Fibroblast of mammary gland (primary cell): ENCODE measurements at places on chromosomes 2 and 18.

DNA sequence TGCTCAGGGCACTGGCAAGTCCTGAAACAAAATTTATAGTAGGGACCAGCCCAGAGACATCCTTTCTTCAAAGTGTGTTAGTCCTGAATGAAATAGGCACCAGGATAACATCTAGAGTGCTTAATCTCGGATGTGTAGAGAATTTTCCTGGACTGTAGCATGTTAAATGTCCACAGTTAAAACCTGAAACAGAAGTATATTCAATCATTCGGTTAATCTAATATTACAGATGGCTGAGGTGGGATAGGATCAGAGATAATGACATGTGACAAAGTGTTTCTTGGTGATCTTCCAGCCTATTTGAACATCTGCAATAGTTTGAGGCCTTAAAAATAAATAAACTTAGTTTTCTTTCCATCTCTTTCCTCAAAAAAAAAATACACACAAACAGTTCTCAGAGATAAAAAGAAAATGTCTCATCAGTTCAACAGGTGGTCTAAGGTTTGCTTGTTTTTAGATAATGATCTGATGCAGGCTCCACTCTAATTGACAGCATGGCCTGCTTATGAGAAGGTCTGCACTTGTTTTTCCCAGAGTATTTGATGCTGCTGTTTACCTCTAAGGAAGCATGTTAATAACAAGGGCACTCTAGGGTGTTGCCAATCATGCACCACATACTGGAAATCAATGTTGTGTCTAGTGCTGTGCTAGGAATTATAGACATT lies 25.9 kb downstream of the CNTNAP5 start:
- DNase-seq = no peak

DNA sequence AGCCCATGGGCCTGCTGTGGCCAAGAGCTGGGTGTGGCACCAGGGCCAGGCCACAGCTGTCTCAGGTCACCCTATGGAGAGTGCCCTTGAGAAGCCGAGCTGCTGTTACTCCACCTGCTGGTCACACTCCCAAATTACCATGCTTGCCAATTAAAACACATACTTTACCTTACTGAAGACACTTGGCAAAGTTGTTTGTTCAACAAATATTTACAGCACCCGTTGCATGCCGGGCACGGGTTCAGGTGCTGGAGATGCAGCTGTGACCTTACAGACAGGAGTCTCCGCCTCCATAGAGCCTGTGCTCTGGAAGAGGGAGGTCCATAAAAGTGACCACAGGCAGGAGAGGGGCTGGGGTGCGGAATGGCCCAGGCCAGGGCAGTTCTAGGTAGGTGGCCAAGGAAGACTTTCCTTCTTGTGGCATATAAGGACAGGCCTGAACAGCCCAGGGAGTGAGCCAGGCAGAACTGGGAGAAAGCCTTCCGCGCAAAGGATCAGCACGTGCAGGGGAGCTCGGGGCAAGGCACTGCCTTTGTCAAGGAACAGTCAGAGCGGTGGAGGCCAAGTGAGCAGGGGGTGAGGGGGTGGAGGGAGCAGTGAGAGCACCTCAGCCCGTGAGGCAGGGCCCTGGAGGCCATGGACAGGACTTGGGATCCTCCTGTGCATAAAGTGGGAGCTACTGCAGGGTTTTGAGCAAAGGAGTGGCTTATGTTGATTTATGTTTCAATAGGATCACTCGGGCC lies 23.6 kb upstream of the RBM44 start:
- peak; percentile 58 for DNase-seq

GRCh38 chr2:7375901-7376300 lies 458.7 kb downstream of the RNF144A start:
- no peak for DNase-seq

DNA sequence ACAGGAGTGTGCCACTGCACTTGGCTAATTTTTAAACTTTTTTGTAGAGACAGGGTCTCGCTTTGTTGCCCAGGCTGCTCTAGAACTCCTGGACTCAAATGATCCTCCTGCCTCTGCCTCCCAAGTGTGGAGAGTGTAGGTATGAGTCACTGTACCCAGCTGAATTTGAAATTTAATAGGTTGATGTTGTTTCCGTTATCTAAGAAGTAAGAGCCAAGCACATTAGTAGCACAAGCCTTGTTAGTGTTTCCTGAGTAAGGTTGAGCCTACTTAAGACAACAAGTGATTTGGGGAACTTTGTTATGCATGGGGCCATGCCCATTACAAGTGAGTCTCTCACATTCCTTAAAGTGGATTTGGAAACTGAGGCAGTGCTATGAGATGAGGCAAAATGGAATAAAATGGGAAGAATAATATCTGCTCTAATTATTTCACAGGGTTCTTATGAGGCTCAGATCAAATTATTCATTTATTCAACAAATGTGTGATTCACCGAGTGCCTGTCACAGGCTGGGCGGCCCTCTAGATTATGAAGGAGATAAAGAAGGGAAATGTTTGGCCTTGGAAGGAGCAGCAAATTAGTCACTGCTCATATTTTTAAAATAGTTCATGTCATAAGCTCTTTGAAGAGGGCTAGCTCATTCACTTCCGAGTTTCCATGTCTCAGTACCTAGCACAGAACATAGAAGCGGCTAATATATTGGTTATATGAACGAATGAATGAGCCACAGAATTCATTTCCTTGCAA lies 217.2 kb downstream of the LDLRAD4 start:
- peak; percentile 27 for DNase-seq

GRCh38 chr2:238523158-238524110 lies 96.7 kb downstream of the ASB1 start:
- DNase-seq = peak; percentile 96

- no peak for DNase-seq
Measured at GRCh38 chr2:55907686-55908085, 15.9 kb downstream of the EFEMP1 start.
